ENCODE measurements at places on chromosomes 4 and X.

GRCh38 chr4:147620315-147620714 lies 3.1 kb downstream of the TMEM184C start:
- no peak for DNase-seq

- no peak for DNase-seq
Measured at GRCh38 chr4:40848251-40848650, 98.5 kb downstream of the NSUN7 start.

DNA sequence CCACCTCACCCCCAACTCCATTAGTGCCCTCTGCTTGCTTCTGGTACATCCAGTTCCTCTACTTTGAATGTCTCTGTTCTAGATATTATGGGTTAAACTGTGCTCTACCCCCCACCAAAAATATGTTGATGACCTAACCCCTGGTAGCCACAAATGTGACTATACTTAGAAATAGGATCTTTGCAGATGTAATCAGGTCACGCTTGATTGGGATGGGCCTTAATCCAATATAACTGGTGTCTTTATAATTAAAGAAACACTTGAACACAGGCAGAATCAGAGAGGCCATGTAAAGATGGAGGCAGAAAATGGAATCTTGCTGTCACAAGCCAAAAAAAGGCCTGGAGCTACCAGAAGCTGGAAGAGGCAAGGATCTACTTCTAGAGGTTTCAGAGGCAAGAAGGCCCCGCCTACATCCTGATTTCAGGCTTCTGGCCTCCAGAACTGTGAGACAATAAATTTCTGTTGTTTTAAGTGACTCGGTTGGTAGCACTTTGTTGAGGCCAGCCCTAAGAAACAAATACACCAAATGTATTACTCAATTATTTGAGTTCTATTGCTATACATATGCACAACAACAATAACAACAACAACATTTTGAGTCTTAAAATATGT lies 220.0 kb downstream of the PPP3CA start:
- peak; percentile 39 for DNase-seq

DNA sequence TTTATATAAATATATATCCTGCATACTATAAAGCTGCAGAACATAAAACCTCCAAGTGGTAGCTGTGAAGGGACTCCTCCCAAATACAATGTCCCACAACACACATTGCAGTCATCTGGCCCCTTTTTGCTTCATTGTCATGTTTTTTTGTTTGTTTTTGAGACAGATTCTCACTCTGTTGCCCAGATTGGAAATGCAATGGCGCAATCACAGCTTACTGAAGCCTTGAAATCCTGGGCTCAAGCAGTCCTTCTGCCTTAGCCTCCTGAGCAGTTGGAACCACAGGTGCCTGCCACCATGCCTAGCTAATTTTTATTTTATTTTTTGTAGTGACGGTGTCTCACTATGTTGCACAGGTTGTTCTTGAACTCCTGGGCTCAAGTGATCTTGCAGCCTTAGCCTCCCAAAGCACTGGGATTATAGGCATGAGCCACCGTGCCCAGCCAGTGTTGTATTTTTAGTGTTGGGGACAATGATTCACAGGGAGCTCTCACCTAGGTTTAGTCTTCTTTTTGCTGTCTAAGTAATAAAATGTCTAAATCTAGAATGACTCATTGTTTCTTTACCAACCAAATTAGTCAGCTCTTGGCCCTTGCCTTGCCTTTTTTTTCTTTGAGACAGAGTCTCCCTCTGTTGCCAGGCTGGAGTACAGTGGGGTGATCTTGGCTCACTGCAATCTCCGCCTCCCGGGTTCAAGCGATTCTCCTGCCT lies 24.0 kb upstream of the XIAP start:
- DNase-seq, result peak; percentile 93

GRCh38 chrX:46572340-46572936 lies 1.1 kb upstream of the CHST7 start:
- no peak for DNase-seq

- peak; percentile 44 for DNase-seq
Measured at GRCh38 chr4:102640669-102641068, 120.1 kb downstream of the MANBA start.

GRCh38 chrX:134181275-134181660 lies 55.7 kb upstream of the CCDC160 start:
- DNase-seq, result no peak

GRCh38 chr4:26850528-26850927 lies 10.1 kb upstream of the STIM2 start:
- no peak for DNase-seq

DNA sequence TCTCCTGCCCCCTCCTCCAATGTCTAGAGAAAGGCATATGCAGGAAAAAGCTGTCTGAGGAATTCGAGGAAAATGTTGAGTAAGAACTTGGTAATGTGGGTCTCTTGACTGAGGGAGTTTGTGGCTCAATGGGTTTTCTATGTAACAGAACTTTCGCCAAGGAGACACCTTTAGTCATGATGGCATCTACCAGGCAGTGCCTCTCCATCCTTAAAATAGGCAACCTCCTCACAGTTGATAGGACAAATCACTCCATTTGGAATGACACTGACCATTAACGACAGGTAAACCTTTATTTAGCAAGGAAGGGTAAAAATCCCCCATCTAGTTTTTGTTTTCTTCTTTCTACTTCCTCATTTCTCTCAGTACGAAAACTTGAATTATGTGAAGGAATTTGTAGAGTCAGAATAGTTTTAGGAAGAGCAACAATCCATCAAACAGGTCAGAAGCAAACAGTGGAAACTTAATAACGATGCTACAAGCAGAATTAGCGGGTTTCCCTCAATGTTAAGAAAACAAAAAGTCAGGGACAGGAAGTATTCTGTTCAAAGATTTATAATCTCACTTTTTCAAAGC lies 2.7 kb downstream of the GSX2 start:
- no peak for DNase-seq

- peak; percentile 10 for DNase-seq
Measured at GRCh38 chrX:108020631-108021030, 24.2 kb upstream of the VSIG1 start.

GRCh38 chr4:42708625-42709024 lies 51.7 kb upstream of the ATP8A1 start:
- DNase-seq, result no peak
